AG20443 (cell line): ENCODE measurements at places on chromosomes 7 and 10.
A peak's percentile ranks its signal among the peaks of the same experiment; 100 is the strongest.

- DNase-seq: no peak
These were observed 10.6 kb downstream of the GPR146 start for GRCh38 chr7:1054861-1055450.

- peak; percentile 32 for DNase-seq
These were observed 455.0 kb downstream of the CCSER2 start for GRCh38 chr10:84783386-84783785.

DNA sequence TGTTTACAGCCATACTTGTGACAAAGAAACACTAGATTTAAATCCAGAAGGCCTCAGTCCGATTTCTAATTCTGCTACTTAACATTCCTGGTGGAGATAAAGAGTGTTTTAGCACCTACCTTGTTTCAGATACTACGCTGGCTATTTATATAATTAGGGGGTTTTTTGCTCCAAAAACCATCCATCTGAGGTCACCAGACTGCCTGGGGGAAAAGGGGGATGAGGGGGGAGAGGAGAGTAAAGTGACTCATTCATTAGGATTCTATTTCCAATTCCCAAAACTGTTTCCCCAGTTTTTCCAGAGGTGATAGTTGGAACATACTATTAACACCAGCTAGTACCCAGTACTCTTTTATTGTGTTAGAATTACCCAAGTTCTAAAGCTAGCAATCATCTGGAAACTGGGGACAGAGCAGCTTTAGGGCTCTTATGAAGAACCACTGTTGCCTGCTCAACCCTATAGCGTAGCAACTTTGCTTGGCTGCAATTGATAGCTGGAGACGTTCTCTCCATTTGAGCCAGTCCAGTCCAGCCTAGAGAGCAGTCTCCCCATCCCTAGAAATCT lies 6.6 kb downstream of the GCC1 start:
- DNase-seq: peak; percentile 33

DNA sequence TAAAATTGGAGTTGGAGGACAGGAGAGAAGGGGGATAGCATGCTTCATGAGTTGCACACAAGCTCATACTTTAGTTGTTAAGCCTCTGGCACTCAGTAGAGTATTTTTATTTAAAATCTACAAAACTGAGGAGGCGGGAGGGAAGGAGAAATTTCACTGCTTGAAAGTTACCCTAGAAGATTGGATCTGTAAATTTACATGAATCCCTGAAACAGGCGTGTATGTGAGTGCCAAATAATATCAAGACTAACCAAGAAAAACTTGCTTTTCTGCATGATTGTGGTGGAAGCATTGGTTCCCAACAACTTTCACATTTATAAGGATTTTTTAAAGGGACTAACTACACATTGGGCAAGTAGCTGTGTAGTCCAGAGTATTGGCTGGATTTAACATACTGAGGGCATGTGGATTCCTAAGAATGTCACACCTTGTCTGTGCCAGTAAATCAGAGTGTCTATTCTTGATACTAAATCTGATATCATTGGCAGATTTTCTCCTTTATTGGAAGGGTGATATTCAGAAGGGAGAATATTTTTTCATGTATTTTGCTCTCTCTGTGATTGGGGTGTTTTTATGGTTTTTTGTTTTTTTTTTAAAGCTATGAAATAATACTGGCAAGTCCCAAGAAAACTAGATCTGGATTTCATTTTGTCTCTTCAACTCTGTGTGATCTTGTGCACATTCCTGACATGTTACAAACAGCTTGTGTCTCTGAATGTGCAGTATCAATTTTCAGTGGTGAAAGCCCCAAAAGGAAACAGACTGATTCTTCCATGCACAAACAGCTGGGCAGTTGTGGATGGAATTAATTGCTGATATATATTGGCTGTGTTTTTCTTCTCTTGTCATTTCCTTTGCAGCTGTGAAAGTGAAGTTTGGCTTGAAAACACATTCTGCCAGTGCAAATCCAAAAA lies 67.2 kb downstream of the ADD3 start:
- DNase-seq: peak; percentile 67

DNA sequence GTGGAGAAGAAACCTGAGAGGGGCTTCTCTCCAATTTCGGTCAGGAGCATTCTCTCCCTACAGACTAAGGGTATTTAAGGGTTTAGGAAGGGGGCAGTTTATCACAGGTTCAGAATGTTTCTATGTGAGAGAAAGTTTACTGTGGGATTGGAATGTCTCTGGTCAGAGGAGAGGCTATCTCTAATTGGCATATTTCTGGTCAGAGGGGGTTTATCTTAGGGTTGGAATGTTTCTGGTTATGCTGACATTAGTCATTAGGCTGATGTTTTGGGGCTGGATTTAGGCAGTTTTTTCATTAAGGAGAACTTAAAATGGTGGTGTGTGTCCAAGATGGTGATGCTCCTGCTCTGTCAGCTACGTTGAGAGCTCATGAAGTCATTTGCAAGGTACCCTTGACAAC lies 758.0 kb downstream of the TYW1 start:
- DNase-seq: no peak

- DNase-seq: no peak
These were observed 141.1 kb downstream of the SPAG6 start for GRCh38 chr10:22486431-22486830.

DNA sequence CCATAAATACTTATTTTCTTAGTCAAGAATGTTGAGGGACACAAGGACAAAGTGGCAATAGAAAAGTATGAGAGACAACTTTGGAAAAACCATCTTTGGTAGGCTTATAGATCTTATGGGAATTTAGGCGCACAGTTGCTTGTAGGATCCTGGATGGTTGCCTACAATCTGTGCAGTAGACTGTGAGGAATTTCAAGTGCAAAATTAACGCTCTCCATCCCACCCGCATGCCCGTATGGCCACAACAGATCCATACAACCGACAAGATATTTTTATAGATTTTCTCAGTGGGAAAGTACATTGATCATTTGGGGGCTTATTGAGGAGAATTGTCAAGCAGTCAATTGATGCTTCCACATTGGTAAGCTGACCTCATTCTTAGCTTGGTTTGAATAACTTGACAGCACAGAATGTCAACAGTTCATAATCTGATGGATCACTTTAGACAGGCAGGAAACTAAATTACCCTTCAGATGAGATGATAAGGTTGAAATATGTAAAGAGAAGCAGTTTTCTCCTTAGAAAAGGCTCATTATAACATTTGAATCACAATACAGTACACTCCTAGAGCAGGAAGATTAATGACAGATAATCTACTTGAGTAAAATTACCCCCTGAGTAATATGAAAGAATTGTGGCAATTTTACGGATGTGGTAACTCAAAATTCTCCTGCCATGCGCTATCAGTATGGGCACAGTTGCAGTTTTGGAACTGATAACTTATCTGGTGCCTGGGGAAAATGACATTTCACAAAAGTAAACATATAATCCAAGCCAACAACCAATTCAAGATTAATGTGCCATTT lies 479.7 kb downstream of the KIF20B start:
- no peak for DNase-seq
